Body of pancreas (tissue), 4 donors: ENCODE measurements at places on chromosomes 1 and 21. TPM values are rescaled to one million over a fixed set of nuclear protein-coding genes. Genes with fewer than 3 reads are reported as not detected.

The ZNF593OS gene
- total RNA-seq, result not detected

- DNase-seq, result no peak
These were observed 35.6 kb upstream of the MGST3 start for GRCh38 chr1:165595246-165595938.

DNA sequence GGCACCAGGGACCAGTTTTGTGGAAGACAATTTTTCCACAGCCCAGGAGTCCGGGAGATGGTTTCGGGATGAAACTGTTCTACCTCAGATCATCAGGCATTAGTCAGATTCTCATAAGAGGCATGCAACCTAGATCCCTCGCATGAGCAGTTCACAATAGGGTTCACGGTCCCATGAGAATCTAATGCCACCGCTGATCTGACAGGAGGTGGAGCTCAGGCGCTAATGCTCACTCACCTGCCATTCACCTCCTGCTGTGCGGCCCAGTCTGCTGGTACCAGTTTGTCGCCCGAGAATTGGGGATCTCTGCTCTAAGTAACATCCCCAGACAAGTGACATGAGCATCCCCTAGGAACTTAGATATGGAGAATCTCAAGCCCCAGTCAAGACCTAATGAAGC lies 180.7 kb downstream of the COQ8A start:
- DNase-seq, result peak; percentile 34

The INAVA gene
- 22.1 TPM for total RNA-seq

DNA sequence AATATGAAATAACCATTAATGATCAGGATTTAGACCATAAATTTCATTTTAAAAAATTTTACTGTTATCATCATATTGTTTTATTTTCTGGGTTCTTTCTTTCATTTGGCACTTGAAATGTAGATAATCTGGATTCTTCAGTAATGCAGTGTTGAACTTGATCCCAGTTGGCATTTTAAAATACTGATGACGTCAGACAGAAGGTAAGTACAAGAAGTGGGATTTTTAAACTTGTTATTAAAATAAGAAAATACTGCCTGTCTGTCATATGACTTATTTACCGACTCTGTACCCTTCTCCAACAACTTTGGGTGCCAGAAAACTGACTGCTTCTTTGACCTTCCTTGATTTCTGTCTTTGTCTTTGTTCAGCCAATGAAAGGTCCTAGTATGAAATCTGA lies 415.1 kb upstream of the NEGR1 start:
- no peak for DNase-seq

The PRDM15 gene
- total RNA-seq, result 6.9 TPM

- no peak for DNase-seq
These were observed 189.4 kb upstream of the PALMD start for GRCh38 chr1:99456536-99456935.

The UCK2 gene
- 27.4 TPM for total RNA-seq

DNA sequence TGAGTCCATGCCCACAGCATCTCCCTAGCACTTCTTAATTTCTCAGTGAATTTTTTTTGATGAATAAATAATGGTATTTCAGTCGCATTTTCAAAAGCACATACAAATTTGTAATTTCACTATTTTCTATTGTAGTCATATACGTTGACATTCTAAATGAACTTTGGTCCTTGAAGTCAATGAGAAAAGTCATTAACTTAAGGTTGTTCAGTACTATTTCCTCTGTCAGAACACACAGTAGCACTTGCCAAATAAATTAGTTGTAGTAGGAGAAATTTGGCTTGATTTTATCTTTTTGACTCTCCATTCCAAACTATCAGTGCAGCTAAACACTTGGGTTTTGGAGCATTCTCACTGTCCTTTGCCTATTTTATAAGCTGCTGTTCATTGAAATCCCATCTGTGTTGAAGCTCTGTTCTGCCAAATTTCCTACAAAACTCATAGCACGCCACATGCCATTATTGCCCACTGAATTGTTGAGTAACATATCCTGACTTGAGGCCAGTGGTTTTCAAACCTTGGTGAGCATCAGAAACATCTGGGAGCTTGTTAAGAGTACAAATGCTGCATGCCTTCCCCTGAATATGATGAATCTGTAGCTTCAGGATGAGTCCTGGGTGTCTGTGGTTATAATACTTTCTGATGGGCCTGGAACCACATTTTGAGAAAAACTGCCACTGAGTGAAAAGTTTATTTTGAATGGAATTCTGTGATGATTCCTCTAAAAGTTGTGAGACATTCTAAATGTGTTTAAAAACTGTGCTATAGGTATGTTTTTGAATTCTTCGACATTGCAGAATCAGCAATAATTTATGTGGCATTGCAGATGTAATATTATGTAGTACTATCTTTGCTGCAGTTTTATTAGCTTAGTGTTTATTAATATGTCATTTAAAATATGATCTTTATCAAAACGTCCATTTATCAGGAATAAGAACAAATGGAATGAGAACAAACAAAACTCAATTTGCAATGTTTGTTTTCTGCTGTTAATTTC lies 78.9 kb downstream of the DNM3 start:
- DNase-seq, result no peak

- DNase-seq, result no peak
These were observed 1.7 kb upstream of the FAM89A start for GRCh38 chr1:231041719-231042261.

GRCh38 chr21:33238146-33238545 lies 8.4 kb downstream of the IFNAR2 start:
- no peak for DNase-seq

The BTBD8 gene
- 6.6 TPM for total RNA-seq

DNA sequence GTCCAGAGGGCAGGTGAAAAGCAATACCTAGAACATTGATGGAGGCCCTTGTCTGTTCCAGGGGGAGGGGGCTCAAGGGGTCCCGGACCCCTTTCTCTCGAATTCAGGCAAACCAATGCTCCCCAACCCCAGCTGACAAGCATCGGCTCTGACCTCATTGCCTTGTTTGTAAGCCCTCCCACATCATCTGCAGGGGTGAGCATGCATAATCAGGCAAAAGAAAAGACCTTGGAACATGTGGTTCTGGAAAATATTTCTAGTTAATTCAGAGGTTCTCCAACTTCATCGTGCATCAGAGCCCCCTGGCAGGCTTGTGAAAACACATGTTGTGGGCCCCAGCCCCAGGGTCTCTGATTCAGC lies 231.3 kb downstream of the TOMM20 start:
- DNase-seq, result no peak

The SLFNL1 gene
- 0.78 TPM for total RNA-seq

The KCNT2 gene
- total RNA-seq, result 0.78 TPM

The ACTA1 gene
- 7.6 TPM for total RNA-seq

GRCh38 chr1:151716771-151717631 lies at the start of gene CELF3:
TSS of gene CELF3 (minus strand) at chr1:151716803. CDS start at chr1:151716020, 783 bp downstream.
- DNase-seq, result peak; percentile 58

- DNase-seq, result no peak
These were observed 95.6 kb downstream of the SIK1 start for GRCh38 chr21:43331111-43331961.

The AMY1B gene
- not detected for total RNA-seq

GRCh38 chr21:41597227-41597626 lies 89.3 kb upstream of the TMPRSS2 start:
- DNase-seq, result no peak

- peak; percentile 84 for DNase-seq
These were observed 14.7 kb downstream of the JUN start for GRCh38 chr1:58768971-58769808.

DNA sequence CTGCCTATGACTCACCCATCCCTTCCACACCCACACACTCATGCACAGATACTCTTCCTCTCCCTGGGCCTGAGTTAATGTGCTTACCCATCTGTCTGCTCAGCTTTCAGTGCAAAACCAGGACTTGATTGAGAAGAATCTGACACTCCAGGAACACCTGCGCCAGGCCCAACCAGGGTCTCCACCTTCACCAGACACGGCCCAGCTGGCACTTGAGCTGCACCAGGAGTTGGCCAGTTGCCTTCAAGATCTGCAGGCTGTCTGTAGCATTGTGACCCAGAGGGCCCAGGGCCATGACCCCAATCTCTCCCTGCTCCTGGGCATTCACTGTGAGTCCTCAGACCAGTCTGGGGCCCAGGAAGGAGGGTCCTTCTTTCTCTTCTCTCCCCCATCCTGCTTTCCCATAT lies 3.5 kb upstream of the SH3BGRL3 start:
- no peak for DNase-seq

GRCh38 chr1:154741741-154742495 lies 128.2 kb downstream of the KCNN3 start:
- no peak for DNase-seq
